ENCODE measurements at places on chromosomes 5 and 9. TPM values are rescaled to one million over a fixed set of nuclear protein-coding genes. Genes with fewer than 3 reads are reported as not detected.

The PCYOX1L gene
- 17.2 TPM for polyA plus RNA-seq

GRCh38 chr9:29691758-29692407, 2118.6 kb upstream of the C9orf72 start:
- no peaks in the 10 kb centered on the region for H3K4me1 ChIP-seq
- H3K36me3 ChIP-seq = no peaks in the 10 kb centered on the region
- no peak overlapping the region for H3K4me3 ChIP-seq

DNA sequence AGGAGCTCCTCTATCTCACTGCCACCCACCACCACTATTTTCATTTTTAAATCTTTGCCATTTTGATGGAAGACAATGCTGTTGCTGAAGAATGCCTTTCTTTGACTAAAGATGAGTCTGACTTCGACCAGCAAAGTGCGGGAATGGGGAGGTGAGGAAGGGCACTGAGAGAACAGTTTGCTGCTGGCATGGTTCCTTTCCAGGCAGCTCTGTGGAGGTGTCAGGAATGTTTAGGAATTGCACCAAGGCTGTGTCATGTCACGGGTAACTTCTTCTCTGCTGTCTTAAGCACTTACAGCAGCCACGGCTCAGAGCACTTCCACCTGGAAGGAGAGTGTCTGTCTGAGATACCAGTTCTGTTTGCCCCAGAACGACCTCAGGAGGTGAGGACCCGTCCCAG, 41.4 kb upstream of the SHB start:
- no peaks in the 10 kb centered on the region for H3K27me3 ChIP-seq
- no peak overlapping the region for H3K27ac ChIP-seq
- no peaks in the 10 kb centered on the region for H3K4me1 ChIP-seq

- no peak overlapping the region for H3K27ac ChIP-seq
- no peak overlapping the region for H3K4me3 ChIP-seq
- H3K4me1 ChIP-seq = no peaks in the 10 kb centered on the region
Measured at GRCh38 chr9:117718085-117718484, 13.9 kb downstream of the TLR4 start.

- H3K4me3 ChIP-seq = no peak overlapping the region
- H3K36me3 ChIP-seq = no peaks in the 10 kb centered on the region
- peaks cover 9% of the 10 kb centered on the region for H3K4me1 ChIP-seq
- peaks cover 5% of the 10 kb centered on the region for H3K27me3 ChIP-seq
- no peak for DNase-seq
Measured at GRCh38 chr5:150301170-150301505, 1.6 kb downstream of the ARSI start.

DNA sequence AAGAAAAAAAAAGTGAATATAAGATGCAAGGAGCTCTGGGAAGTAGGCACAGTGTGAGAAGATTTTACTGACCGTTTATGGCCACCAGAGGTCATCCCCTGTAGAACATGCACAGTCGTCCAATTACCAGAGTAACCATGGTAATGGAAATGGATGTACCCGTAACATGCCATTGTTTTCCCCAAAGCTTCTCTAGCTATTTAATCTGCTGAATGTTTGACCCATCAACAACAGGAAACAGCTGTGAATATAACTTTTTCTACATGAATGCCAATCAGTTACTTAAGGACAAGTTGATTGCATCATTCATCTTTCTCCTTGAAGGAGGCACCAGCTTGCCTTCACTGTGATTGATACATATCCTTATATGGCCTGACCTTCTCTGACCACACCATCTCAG, 1967.0 kb upstream of the CDH9 start:
- H3K4me1 ChIP-seq = no peaks in the 10 kb centered on the region
- no peak for DNase-seq
- no peaks in the 10 kb centered on the region for H3K36me3 ChIP-seq
- no peaks in the 10 kb centered on the region for H3K27me3 ChIP-seq

DNA sequence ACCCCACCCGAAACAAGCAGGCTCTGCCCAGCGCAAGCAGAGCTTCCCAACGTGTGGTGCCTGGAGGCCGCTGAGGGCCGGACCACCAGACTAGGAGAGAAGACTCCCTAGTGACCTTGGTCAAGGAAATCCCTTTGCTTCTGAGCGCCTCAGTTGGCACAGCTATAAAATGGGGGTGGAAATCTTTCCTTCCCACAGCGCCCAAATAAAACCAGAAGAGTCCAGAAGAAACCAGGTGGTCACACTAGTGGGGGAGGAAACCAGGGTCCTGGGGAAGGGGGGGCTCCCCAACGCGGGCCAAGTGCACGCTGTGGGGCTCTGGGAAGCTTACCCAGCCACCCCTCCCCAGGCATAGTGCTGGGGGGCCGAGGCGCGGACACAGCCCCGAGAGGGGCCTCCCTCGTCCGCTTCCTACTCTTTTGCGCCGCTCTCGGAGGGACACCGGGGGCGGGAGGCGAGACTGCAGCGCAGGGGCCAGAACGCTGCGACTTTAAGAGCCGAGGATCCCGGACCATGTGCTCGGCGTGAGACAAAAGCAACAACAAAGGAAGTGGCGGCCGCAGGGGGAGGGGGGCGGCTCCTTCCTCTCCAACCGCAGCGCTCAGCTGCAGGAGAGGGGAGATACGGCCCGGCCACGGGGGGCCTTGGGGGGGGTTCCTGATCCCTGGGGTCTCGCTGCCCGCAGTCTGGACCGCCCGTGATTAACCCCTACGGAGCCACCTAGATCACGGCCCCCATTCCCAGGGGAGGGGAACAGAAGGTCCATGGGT, 885 bp downstream of the RNF44 start:
- DNase-seq = no peak
- H3K4me3 ChIP-seq = peak overlapping the region; percentile 91
- peaks cover 13% of the 10 kb centered on the region for H3K36me3 ChIP-seq
- H3K4me1 ChIP-seq = peaks cover 26% of the 10 kb centered on the region

DNA sequence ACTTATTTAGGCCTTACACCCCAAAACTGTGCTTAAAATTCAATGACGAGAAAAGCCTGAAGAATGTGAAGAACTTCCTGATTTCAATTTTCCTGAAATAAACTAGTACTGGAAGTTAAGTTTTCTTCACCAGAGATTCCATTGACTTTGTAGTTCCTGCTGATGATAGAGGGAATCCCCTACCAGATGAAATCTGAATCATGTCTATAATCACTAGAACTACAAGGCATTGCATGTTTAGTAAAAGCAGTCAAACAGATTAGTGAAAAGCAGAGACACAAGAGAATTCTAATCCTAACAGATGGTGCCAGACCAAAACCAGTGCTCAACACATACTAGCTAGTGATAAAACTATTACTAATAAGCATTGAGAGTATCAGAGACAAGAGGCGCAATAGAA, 130.0 kb downstream of the PDE4D start:
- peaks cover 13% of the 10 kb centered on the region for H3K27me3 ChIP-seq
- no peaks in the 10 kb centered on the region for H3K36me3 ChIP-seq
- no peaks in the 10 kb centered on the region for H3K4me1 ChIP-seq
- no peak for DNase-seq
- no peak overlapping the region for H3K4me3 ChIP-seq

GRCh38 chr9:116774421-116775180, 87.5 kb downstream of the TRIM32 start:
- DNase-seq = no peak
- no peak overlapping the region for H3K4me3 ChIP-seq
- H3K36me3 ChIP-seq = no peaks in the 10 kb centered on the region
- no peaks in the 10 kb centered on the region for H3K27me3 ChIP-seq
- no peak overlapping the region for H3K27ac ChIP-seq
- no peaks in the 10 kb centered on the region for H3K4me1 ChIP-seq

DNA sequence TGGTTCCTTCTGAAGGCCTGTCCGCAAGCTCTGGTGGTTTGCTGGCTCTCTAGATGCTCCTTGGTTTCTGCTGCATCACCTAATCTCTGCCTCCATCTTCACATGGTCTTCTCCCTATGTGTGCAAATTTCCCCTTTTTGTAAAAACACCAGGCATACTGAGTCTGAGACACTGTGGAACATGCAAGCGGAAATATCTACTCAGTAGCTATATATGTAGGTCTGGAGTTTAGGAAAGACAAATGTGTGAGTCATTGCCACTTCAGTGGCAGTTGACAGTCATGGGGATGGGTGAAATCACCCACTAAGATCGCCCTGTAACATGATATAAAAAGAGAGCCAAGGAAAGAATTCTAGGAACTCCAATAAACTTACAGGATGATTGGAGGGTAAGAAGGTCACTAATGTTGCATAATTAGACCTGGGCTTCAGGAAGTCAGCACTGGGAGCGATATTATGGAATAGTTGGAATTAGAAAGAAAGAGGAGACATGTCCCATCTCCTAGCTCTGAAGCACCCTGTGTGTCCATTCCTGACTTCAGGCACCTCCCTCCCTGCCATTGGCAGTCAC, 22.7 kb upstream of the UBLCP1 start:
- no peak overlapping the region for H3K27ac ChIP-seq
- no peaks in the 10 kb centered on the region for H3K36me3 ChIP-seq
- no peak overlapping the region for H3K4me3 ChIP-seq
- no peaks in the 10 kb centered on the region for H3K27me3 ChIP-seq

GRCh38 chr9:9284201-9284600, 1328.6 kb downstream of the PTPRD start:
- no peak overlapping the region for H3K27ac ChIP-seq
- H3K4me3 ChIP-seq = no peak overlapping the region
- no peaks in the 10 kb centered on the region for H3K4me1 ChIP-seq
- no peaks in the 10 kb centered on the region for H3K27me3 ChIP-seq

- H3K27ac ChIP-seq = no peak overlapping the region
- no peaks in the 10 kb centered on the region for H3K36me3 ChIP-seq
- DNase-seq = no peak
- H3K4me3 ChIP-seq = no peak overlapping the region
Measured at GRCh38 chr9:76662476-76663281, 101.6 kb upstream of the PCA3 start.

- no peak overlapping the region for H3K4me3 ChIP-seq
- DNase-seq = no peak
- H3K27ac ChIP-seq = no peak overlapping the region
- no peaks in the 10 kb centered on the region for H3K27me3 ChIP-seq
- H3K4me1 ChIP-seq = peaks cover 4% of the 10 kb centered on the region
Measured at GRCh38 chr9:91534374-91534773, 110.7 kb upstream of the NFIL3 start.

DNA sequence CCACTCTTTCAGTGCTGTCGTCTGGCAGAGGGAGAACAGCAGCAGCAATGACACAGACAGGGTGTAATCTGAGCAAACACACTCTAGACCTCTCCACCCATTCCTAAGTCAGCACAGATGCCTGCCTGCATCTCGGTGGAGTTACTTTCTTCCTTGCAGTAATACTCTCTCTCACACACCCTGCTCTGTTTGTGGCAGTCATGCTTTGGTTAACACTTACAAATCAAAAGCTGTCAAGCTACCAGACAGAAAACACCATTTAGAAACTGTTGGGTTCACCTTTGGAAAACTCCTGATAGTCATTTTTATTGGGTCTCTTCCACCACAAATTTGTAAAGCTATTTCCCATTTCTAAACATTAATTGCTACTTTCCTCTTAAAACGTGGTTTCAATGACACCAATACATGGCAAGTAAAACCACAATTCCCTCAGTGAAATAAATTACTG, 27.3 kb downstream of the LHFPL2 start:
- DNase-seq = no peak
- peaks cover 3% of the 10 kb centered on the region for H3K36me3 ChIP-seq
- no peaks in the 10 kb centered on the region for H3K27me3 ChIP-seq
- no peaks in the 10 kb centered on the region for H3K4me1 ChIP-seq
- no peak overlapping the region for H3K4me3 ChIP-seq

GRCh38 chr5:143641549-143642355, 170.2 kb upstream of the HMHB1 start:
- DNase-seq = no peak
- peaks cover 3% of the 10 kb centered on the region for H3K4me1 ChIP-seq
- no peaks in the 10 kb centered on the region for H3K27me3 ChIP-seq
- no peak overlapping the region for H3K27ac ChIP-seq
- no peaks in the 10 kb centered on the region for H3K36me3 ChIP-seq

DNA sequence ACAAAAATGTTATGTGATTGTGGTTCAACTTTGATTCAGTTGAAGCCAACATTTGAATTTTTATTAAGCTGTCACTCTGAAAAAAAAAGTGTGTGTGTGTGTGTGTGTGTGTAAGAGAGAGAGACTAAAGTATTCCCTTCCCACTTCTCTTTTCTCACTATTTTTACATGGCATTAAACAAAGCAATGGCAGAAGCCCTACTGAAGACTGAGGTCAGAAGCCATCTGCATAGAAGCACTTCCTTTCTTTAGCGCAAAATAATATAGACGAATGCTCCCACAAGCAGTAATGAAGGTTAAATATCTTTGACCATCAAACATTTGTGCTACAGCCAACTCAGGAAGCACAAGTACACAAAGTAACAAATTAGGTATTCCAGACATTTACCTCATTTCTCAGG, 540.5 kb downstream of the KCTD16 start:
- no peak overlapping the region for H3K27ac ChIP-seq
- H3K36me3 ChIP-seq = no peaks in the 10 kb centered on the region
- DNase-seq = no peak
- H3K4me1 ChIP-seq = no peaks in the 10 kb centered on the region
- H3K4me3 ChIP-seq = no peak overlapping the region
- H3K27me3 ChIP-seq = no peaks in the 10 kb centered on the region

DNA sequence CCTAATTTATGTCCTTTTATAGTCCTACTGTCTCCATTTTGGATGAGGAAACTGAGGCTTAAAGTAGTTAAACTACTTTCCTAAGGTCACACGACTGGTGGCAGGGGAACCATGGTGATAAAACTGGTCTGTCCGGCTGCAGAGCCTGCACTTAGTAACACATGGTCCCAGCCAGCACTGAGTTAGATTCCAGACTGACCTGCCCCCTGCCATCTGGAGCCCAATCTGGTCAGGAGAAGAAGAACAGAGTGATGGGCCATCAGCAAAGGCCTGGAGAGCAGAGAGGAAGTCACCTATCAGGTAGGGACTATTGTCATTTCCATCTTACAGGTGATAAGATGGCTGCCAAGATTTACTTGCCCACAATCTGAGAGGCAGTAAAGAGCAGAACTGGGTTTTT, 86.6 kb upstream of the SLC25A48 start:
- H3K4me3 ChIP-seq = no peak overlapping the region
- no peaks in the 10 kb centered on the region for H3K4me1 ChIP-seq
- H3K27ac ChIP-seq = no peak overlapping the region
- H3K27me3 ChIP-seq = no peaks in the 10 kb centered on the region
- no peaks in the 10 kb centered on the region for H3K36me3 ChIP-seq

The PCDHGA3 gene
- polyA plus RNA-seq = 0.15 TPM

The PTGES gene
- polyA plus RNA-seq = 5.1 TPM

- no peaks in the 10 kb centered on the region for H3K27me3 ChIP-seq
- no peaks in the 10 kb centered on the region for H3K36me3 ChIP-seq
- no peak overlapping the region for H3K27ac ChIP-seq
- H3K4me3 ChIP-seq = no peak overlapping the region
- DNase-seq = no peak
Measured at GRCh38 chr5:24642022-24642421, 2.8 kb downstream of the CDH10 start.

The FCN2 gene
- not detected for polyA plus RNA-seq

- H3K36me3 ChIP-seq = peaks cover 7% of the 10 kb centered on the region
- no peak overlapping the region for H3K4me3 ChIP-seq
- H3K27me3 ChIP-seq = no peaks in the 10 kb centered on the region
- H3K27ac ChIP-seq = no peak overlapping the region
- no peak for DNase-seq
- no peaks in the 10 kb centered on the region for H3K4me1 ChIP-seq
Measured at GRCh38 chr5:154058055-154059038, 19.6 kb downstream of the MFAP3 start.

The SPATA31C1 gene
- polyA plus RNA-seq = 0.19 TPM

All from H1 (cell line).